ENCODE measurements at places on chromosomes 16 and 17.

DNA sequence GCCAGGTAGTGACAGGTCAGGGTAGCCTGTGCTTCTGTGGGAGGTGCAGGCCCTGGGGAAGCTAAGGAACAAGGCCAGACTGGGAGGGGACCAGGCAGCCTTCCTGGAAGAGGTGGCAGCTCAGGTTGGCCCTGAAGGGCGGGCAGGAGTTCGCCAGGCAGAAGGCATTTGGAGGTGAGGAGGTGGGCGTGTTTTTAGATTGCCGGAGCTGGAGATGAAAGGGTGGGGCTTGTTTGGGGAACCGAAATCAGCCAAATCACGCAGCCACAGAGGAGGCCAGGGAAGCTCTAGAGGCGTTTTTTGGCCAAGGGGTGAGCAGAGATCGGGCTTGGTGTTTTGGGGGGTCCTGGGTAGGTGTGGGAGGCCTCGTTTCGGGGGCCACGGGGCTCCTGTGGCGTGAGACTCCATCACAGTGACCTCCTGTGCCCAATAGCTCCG, 7.6 kb downstream of the ADCY7 start:
- no peak for DNase-seq

GRCh38 chr17:14641117-14641516, 340.2 kb downstream of the HS3ST3B1 start:
- no peak for DNase-seq

- no peak for DNase-seq
These were observed 15.8 kb upstream of the CCL5 start for GRCh38 chr17:35895636-35896587.

GRCh38 chr17:21031756-21032396, 10.9 kb downstream of the USP22 start:
- no peak for DNase-seq
